ENCODE measurements at places on chromosomes 7 and 10.

GRCh38 chr10:77855404-77856155, 71.0 kb downstream of the DLG5 start:
- DNase-seq = no peak

DNA sequence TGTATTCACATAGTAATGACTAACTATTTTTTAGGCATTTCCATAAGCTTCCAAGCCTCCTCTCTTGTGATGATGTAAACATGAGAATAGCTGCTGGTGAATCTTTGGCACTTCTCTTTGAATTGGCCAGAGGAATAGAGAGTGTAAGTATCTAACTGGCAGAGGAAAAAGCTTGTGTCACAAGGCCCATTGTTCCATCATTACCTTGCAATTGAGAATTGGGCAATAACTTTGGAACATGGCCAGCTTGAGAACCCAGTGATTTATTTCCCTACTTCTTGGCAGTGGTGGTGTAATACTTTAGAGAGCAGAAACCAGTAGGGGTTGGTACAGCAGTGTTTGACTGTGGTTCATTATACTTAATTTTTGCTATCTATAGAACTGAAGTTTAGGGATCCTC, 12.0 kb downstream of the IFRD1 start:
- no peak for DNase-seq

GRCh38 chr7:81819861-81820260, 50.0 kb upstream of the HGF start:
- DNase-seq = no peak

DNA sequence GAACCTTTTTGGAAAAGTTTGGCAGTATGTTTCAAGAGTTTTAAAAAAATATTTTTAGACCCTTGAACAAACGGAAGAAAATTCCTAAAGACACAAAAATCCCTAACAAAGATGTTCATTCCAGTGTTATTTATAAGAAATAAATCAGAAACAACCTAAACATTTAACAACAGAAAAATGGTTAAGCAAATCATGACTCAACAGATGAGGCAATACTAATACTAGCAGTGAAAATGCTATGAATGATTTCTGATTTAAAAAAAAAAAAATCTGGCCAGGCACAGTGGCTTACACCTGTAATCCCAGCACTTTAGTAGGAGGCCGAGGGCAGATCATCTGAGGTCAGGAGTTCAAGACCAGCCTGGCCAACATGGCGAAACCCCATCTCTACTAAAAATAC, 61.0 kb downstream of the ARHGAP12 start:
- DNase-seq = no peak

DNA sequence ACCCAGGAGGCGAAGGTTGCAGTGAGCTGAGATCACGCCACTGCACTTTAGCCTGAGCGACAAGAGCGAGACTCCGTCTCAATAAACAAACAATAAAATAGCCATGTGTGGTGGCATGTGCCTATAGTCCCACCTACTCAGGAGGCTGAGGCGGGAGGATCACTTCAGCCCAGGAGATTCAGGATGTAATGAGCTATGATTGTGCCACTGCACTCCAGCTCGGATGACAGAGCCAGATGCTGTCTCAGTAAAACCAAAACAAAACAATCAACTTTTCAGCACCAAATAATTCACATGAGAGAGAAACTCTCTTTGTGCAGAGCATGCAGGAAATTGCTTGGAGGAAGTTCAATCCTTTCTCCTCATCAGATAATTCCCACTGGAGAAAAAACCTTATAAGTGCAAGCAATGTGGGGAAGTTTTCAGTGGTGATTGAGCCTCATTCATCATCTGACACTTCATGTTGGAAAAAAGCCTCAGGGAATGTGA, 13.4 kb upstream of the FIS1 start:
- DNase-seq = no peak

GRCh38 chr10:78335691-78336401, 302.2 kb downstream of the RPS24 start:
- DNase-seq = no peak

DNA sequence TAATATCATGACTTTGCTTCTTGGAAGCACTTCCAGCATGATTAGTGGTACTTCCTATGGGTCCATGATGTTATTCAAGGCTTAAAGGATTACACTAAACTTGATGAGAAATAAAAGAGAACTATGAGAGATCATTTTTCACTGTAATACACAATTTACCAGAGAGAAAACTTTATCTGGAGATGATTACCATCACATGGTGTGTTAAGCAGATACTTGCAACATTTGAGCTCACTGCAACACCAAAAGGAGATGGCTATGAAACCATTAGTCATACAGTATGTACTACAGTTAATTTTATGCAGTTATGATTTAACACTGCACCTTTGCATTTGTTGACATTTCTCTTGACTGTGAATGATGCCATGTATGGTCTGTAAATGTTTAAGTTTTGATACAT, 311.3 kb upstream of the AOAH start:
- no peak for DNase-seq

- no peak for DNase-seq
Observed at GRCh38 chr10:4001811-4002210, 216.8 kb upstream of the KLF6 start.

DNA sequence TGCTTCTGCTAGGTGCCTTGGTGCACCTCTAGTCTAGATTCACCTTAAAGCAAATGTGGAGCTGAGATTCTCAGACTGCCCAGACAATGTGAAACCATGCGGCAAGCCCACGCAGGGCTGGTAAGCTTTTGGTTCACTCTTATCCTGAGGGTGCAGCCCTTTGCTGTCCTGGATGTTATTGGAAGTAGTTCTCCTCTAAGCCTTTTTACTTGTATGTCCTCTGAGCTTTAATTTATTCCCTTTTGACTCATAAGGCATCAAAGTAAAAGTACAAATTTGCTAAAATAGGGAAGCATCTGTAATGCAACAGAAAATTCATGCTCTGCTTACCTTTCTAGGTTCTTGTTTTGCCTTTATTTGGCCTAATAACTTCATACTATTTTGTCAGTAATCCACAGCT, 186.8 kb downstream of the MACC1 start:
- no peak for DNase-seq

DNA sequence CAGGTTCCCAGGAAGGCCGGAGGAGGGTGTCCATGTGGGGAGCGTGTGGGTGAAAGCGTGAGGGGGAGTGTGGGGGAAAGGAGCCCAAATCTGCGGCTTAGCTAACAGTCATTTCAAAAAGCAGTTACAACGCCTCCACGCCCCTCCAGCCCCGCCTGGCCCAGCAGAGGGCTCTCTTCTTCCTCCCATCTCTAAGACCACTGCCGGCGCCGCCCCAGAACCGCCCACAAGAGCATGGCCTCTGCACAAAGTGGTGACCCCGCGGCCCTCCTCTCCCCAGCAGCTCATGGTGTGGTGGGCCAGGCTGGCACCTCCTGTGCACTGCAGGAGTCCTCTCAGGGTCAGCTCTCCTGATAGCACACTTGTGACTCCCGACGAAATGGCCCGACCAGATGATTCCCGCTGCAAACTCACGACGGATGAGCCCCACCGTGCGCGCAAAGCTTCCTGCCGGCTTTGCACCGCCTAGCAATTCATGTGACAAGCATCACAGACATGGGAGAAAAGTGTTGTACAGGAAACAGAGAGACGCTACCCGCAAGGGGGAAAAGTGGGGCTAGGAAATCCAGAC, 12.4 kb upstream of the HUS1 start:
- peak; percentile 88 for DNase-seq

DNA sequence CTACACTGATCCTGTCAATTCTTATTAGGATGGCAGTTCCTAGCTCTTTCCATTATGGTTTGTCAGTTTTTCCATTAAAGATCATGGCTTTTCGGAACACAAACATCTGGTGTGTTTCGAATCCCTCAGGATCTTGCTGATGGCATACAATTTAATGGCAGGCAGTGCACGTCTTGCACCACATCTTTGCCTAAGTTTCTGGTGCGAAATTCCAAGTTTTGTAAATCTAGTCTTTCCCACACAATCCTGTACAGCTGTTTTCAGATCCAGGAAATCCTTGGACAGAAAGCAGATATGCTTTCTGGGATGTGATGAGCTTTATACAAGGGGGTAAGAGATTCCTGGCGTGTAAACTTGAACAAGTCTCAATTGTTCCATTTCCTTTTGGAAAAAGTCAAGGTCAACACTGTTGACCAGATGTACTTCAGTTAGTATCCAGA, 224.3 kb upstream of the PHYHIPL start:
- DNase-seq = no peak

DNA sequence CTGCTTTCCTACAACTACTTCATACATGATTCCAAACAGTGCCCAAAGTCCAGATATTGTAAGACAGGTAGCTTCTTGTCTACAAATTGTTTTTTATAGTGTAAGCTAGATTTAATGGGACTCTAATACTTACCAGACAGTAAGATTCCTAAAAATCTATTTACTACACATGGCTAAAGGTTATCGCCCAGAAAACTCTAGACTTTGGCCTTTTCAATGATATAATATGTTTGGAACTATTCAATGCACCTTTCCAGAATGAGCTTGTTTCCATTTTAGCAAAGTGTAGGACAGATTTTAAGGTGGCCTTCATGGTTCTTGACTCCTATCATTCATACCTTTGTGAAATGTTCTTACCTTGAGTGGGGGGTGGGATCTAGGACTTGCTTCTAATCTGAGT, 951.0 kb downstream of the SORCS1 start:
- no peak for DNase-seq

DNA sequence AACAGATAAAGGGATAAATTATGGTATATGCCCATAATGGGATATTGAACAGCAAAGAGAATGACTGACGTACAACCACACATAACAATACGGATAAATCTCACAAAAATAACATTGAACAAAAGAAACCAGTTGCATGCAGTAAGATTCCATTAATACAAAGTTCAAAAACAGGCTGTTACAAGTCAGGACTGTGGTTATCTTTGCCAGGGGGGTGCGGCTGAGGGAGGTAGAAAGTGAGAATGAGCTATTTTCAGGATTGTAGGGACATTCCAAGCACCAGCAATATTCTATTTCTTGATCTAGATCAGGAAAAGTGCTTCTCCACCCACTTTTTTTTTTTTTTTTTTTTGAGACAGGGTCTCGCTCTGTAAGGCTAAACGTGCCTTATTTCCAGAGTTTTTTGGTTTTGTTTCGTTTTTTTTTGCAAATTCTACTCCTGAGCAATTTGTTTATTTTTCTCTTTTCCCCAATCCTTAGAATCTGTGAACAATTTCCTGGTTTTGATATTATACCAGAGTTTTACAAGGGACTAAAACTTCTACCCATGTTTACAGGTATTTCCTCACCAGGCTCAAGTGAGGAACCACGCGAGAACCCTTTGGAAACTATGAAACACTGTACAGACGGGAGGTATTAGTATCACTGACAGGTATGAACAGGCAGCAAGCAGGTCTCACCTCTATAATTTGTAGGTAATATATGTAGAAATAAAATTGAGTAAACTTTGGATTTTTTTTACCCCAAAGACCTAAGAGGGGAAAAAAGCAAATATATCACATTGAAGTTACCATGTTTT, 9.9 kb downstream of the SMURF1 start:
- no peak for DNase-seq

DNA sequence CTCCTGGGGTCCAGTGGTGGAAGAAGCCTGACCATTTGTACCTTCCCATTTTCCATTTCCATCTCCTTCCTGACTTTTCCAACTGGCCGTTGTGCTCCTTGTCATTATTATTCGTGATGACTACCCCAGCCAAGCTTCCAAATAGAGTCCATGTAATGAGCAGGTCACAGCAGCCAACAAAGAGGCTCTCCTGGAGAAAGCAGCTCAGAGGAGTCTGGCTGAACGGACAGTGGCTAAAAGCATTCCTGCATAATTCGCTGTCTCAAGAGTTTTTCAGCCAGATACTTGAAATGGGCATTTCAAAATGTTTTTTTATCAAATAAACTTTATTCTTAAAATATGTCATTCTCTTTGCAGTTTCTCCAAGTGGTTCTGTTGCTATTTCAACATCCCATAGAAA, 458.6 kb downstream of the INHBA start:
- no peak for DNase-seq

DNA sequence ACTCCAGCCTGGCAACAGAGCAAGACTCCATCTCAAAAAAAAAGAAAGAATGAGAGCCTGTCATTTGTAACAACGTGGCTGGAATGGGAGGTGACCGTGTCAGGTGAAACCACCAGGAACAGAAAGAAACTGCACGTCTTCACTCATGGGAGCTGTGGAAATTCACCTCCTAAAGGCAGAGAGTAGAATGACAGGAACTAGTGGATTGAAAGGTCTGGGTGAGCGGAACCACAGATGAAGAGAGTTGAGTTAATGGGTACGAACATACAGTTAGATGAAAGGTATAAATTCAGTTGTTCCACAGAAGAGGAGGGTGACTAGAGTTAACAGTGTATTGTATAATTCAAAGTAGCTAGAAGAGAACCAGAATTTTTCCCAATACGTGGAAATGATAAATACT, 78.6 kb downstream of the MAD1L1 start:
- DNase-seq = no peak

GRCh38 chr7:17620566-17620965, 319.7 kb downstream of the SNX13 start:
- no peak for DNase-seq

DNA sequence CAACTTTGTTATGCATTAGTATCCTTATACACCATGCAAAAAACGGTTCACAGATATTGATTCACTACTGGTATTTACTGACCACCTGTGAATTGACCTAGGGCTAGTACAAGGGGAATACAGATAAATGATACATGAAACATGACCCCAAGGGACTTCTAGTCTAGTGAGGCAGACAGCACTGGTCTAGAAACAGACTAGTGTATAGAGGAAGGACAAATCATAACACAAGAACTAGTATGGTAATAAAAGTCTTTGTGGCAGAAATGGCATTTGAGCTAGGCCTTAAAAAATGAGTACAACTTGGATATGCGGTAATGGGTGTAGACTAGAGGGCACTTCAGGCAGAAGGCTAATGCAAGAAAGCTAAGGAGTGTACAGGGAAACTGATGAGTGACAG, 86.6 kb downstream of the SLC25A13 start:
- DNase-seq = no peak

DNA sequence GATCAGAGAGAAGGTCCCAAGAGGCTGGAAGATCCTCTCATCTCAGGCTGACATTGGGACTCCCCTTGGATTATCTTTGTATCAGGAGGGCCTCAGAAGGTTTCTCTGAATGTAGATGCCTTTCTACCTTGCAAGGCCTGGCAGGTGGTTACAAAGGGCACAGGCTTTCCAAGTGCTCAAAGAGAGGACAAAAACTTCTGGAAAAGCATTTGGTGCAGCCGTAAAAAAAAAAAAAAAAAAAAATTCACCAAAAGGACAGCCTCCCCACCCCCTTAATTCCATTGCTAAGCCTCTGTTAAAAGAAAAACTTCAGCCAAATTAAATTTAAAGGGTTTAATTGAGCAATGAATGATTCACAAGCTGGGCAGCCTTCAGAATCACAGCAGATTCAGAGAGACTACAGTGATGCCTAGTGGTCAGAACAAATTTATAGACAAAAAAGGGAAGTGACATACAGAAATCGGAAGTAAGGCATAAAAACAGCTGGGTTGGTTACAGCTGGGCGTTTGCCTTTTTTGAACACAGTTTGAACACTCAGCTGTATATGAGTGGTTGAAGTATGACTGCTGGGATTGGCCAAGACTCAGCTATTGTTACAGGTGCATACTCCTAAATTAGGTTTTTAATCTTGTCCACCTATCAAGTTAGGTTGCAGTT, 42.5 kb upstream of the LRGUK start:
- no peak for DNase-seq

Data from erythroblast (primary cell).